Mucosa of descending colon (tissue), 3 donors: ENCODE measurements at places on chromosomes 5 and 9. TPM values are rescaled to one million over a fixed set of nuclear protein-coding genes. Genes with fewer than 3 reads are reported as not detected.

The SLC9A3 gene
- 77.7 TPM for total RNA-seq

The FAM221B gene
- total RNA-seq = 0.41 TPM

The WDR31 gene
- 2.6 TPM for total RNA-seq

The KDM4C gene
- total RNA-seq = 44.6 TPM

The GDNF gene
- 17.3 TPM for total RNA-seq

The PRRX2 gene
- 1.6 TPM for total RNA-seq

GRCh38 chr5:168327994-168328393 lies 36.5 kb downstream of the WWC1 start:
- no peak for DNase-seq

DNA sequence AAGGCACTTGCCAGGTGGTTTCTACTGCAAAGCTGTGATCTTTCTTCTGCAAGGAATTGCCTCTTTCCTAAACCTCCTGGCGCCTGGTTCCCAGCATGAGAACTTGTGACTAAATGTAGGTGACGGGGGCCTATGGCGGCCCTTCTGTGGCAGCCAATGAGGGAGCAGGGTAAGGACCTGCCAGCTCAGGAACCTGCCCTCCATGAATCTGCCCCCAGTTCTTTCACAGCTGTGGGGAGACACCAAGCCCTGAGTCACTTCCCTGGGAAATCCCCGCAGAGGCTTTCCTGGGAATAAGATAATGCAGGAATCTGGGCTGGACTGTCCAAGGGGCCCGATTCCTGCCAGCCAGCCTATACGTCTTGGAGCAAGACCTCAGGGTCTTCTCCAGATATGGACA lies 56.7 kb upstream of the CTNNA1 start:
- DNase-seq = no peak

DNA sequence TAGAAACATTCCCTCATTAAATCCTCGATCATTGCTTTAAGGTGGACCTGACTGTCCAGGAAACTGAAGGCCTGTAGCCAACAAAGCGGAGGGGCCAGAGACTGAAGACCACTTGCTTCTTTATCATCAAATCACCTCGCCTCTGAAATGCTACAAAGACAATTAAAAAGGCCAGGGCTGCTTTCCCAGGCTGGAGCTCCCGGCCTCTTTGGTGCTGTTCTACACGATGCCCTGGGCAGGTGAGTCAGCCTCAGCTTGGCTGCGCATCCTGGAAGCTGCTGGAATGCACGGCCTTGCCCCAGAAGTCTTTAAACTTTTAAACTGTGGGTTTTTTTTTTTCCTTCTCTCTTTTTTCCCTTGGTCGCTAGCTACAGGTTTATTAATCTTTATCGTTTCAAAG lies 46.5 kb downstream of the SH3PXD2B start:
- DNase-seq = no peak

DNA sequence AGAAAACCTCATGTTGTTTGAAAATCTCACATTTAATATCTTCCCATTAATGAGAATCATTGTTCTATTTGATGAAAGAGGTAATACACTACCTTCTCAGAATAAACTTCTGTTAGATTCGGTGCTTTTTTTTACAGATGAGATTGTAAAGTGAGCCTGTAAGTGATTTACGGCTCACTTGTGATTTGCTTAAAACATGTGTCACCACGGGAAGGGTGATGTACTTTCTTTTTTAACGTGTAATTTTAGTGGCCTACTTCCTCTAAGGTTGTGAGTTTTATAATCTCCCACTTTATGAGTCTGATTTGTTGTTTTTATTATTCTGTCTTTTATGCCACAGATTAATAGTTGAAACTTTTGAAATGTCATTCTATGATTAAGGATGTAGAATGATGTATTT lies 15.9 kb downstream of the ANXA1 start:
- DNase-seq = no peak

GRCh38 chr9:121607434-121608167 lies 43.8 kb upstream of the DAB2IP start:
- DNase-seq = no peak

GRCh38 chr5:145825751-145826180 lies 9.4 kb downstream of the PRELID2 start:
- DNase-seq = no peak

DNA sequence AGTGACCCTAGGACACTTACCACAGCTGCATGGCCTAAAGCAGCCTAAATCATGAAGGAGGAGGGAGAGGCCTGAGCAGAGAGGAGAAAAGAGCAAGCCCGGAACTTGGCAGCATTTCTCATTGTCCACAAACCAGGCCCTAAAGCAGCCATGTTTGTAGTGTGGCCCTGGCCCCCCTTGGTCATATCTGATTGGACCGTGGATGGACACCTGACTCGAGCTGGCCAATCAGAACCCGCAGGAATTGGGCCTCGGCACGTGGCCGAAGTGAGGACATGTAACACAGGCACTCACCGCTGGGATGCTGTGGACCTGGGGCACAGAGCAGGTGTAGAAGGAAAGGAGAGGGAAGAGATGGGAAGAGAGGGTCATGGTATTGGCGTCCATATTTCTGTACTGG lies 56.9 kb downstream of the ASS1 start:
- DNase-seq = no peak

- DNase-seq = peak; percentile 81
Measured at GRCh38 chr9:111896942-111897600, 457 bp downstream of the UGCG start.
